ENCODE measurements at places on chromosomes 2 and 18. TPM values are rescaled to one million over a fixed set of nuclear protein-coding genes. Genes with fewer than 3 reads are reported as not detected.

DNA sequence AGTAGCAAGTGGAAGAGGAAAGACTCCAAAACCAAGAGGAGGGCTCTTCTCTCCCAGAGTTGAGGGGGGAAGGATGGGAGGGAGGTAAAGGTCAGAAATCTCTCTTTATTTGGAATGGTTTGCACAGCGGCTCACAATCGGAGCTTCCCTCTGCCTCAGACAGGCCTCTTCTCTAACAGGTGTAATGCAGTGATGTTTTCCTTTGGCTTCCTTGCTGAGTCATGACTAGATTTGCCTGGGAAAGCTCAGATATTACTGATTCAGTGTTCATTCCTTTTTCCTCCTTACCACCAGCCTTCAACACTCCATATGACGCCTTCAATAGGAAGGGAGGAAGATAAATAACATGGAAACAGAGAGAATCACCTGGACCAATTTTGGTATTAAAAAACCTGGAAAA is 136.6 kb downstream of the RNF152 start:
- no peak overlapping the region for H3K27ac ChIP-seq
- no peak overlapping the region for H3K4me3 ChIP-seq
- no peak for DNase-seq
- H3K4me1 ChIP-seq, result no peaks in the 10 kb centered on the region
- H3K27me3 ChIP-seq, result no peaks in the 10 kb centered on the region

GRCh38 chr2:235479604-235480003 is 14.2 kb upstream of the AGAP1 start:
- no peak for DNase-seq
- no peaks in the 10 kb centered on the region for H3K27me3 ChIP-seq
- H3K36me3 ChIP-seq, result no peaks in the 10 kb centered on the region
- no peak overlapping the region for H3K27ac ChIP-seq

DNA sequence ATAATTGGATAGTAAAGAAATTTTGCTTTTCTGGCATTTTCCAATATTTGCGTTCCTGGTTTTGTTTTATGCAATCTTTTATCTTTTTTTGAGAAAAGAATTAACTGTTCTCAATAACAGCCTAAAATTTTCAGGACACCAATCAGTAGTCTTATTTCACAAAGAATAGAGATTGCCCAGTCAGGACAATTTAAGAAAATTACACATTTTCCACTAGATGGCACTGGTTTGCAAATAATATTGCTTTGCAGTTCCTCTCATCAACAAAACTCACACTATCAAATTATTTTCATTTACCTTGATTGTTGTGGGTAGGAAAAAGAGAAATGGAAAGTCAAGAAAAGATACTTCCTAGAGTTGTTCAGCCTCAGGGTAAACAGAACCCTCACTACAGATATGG is 2.4 kb upstream of the RBM45 start:
- DNase-seq, result peak; percentile 51
- no peaks in the 10 kb centered on the region for H3K36me3 ChIP-seq
- no peak overlapping the region for H3K27ac ChIP-seq

DNA sequence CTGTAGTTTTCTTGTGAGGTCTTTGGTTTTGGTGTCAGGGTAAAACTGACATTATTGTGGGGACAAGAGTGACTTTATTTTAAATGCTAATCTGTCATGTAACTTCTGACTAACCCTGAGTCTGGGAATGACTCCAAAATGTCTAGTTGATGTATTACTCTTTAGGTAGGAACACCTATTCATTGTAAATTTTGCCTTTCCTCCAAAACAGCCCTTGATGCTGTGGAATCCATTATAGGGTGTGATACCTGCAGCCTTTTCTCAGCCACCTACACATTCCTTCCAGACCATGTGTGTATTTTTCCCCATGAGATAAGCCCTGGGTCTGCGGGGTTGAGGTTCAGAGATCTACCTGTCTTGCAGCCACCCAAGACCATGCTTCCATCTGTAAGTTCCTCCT is 4.1 kb upstream of the PRR30 start:
- no peaks in the 10 kb centered on the region for H3K4me1 ChIP-seq
- no peak overlapping the region for H3K4me3 ChIP-seq
- no peak overlapping the region for H3K27ac ChIP-seq
- no peak for DNase-seq

DNA sequence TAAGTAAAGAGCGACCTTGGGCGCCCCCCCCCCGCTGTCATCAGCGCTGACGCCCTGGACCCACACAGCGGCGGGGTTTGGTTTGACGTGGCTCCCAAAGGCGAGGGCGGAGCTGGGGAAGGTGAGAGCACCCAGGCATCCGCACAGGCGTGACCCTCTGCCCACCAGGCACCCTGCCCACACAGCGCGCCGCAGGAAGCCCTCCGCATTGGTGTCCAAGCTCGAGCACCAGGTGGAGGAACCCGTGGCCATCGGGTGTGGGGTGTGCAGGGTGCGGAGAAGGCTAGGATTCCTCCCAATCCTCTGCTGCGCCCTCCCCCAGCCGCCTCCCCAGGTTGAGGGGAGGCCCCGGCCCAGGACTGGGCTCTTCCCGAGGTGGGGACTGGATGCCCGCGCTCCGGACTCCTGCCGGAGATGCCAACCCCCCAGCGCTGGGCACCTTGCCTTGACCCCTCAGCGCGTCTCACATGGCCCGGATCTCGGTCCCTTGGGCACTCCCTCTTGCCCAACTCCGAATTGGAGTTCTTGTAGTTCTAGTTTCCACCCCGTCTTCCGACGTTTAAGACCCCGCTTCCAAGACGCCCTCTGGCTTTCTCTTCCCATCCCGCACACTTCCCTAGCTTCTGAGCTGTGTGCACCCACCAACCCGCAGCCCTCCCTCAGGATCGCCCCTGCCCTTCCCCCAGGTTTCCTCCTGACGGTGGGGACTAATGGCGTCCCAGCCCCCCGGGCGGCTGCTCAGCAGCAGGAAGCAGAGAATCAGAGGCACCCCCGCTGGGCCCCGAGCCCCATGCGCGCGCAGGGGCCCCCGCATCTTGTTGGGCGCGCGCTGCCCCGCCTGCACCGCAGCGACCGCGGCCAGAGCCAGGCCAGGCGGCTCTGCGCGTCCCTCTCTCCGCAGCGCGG is 25.9 kb upstream of the RESP18 start:
- no peak overlapping the region for H3K4me3 ChIP-seq
- no peak for DNase-seq
- peaks cover 3% of the 10 kb centered on the region for H3K4me1 ChIP-seq
- H3K27me3 ChIP-seq, result peaks cover 16% of the 10 kb centered on the region
- H3K36me3 ChIP-seq, result no peaks in the 10 kb centered on the region

GRCh38 chr2:102315921-102316320 is 4.6 kb downstream of the IL1RL1 start:
- DNase-seq, result no peak
- H3K36me3 ChIP-seq, result no peaks in the 10 kb centered on the region
- no peaks in the 10 kb centered on the region for H3K4me1 ChIP-seq
- H3K27ac ChIP-seq, result no peak overlapping the region

DNA sequence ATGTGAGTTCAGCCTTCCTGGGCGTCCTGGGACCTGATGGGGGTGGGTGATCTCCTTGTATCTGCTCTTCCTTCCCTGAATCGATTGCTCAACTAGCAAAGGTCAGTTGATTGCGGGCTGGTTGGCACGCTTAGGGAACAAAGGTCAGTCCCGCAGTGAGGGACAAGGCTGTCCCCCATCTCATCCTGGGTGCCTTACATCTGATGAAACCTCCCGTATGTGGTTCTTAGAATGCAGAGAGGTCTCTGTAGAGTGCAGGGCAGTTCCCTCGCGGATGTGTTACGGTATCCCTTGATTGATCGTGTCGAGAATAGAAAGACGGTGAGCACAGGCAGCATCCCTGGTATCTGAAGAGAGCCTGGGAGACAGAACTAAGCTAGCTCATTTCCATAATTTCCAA is 56.4 kb upstream of the RBM44 start:
- no peak for DNase-seq
- no peaks in the 10 kb centered on the region for H3K27me3 ChIP-seq
- peaks cover 8% of the 10 kb centered on the region for H3K4me1 ChIP-seq
- no peaks in the 10 kb centered on the region for H3K36me3 ChIP-seq
- no peak overlapping the region for H3K27ac ChIP-seq
- H3K4me3 ChIP-seq, result no peak overlapping the region

DNA sequence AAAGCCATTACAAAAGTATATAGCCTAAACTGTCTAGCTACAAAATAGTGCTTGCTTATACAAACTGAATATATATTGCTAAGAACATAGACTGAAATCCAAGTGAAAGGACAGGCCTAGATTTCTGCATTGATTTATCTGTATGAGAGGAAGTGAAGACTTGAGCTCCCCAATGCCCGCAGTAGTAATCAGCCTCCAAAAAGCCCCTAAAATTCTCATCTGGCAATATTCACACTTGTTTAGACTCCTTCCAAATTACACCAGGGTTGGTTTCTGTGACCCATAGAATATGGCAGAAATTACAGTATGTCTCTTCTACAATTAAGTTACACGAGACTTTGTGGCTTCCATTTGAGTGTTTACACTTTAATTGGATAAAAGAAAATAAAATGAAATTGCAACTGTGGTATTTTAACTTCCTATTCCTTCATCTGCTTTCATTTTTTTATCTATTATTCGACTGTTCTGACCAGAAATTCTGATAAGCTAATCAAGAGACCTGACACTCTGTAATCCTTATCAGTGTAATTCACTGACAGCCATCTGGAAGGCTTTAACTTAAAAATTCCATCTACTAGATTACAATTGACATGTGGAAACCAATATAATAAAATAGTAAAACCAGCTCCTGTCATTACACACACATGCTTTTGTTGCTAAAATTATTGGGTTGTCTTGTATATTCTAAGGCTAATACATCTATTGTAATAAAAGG is 21.1 kb downstream of the ABCB11 start:
- H3K27ac ChIP-seq, result no peak overlapping the region
- H3K4me3 ChIP-seq, result no peak overlapping the region
- no peaks in the 10 kb centered on the region for H3K4me1 ChIP-seq

- H3K4me3 ChIP-seq, result no peak overlapping the region
- H3K4me1 ChIP-seq, result peaks cover 7% of the 10 kb centered on the region
- no peaks in the 10 kb centered on the region for H3K27me3 ChIP-seq
- peaks cover 4% of the 10 kb centered on the region for H3K36me3 ChIP-seq
Measured at GRCh38 chr2:69933254-69933828, 18.4 kb downstream of the MXD1 start.

DNA sequence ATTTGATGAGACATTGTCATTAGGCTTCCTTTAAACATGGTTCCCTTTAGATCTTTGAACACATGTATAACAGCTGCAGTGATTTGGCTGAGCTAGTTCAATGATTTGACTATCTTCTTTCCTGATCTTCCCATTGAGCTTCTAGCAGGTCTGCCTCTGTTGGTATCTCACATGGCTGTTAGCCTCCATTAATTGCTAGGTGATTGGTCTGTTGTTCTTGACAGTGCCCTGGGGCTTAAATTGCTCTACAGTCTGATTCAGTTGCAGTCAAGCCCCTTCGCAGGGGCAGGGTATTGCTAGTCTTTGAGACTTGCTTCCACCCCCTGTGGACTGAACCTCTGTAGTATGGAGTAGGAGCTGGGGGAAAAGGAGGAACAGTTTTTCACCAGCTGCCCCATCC is 24.1 kb downstream of the SKA1 start:
- peaks cover 2% of the 10 kb centered on the region for H3K27me3 ChIP-seq
- DNase-seq, result no peak
- H3K36me3 ChIP-seq, result no peaks in the 10 kb centered on the region
- no peak overlapping the region for H3K27ac ChIP-seq
- no peaks in the 10 kb centered on the region for H3K4me1 ChIP-seq

- H3K27ac ChIP-seq, result no peak overlapping the region
- no peaks in the 10 kb centered on the region for H3K4me1 ChIP-seq
- no peak for DNase-seq
- no peaks in the 10 kb centered on the region for H3K36me3 ChIP-seq
Measured at GRCh38 chr18:68847219-68847837, 49.4 kb downstream of the CCDC102B start.

DNA sequence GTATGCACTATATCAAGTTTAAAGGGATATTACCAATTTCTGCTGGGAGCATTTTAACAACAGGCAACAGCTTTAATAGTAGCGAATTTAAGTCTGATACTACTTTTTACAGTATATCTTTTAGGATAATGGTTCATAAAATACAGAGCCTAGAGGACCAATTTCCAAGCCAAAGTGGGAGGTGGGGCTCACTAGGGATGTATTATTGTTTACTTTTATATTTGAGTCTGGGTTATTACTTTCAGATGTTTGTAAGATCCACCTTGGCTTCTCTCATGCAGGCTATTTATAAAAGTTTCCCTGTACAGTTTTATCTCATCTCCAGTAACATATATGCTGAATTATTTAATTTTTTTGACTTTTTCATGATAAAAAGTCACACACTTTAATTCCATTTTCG is 242.0 kb downstream of the CMPK2 start:
- H3K27ac ChIP-seq, result no peak overlapping the region
- DNase-seq, result no peak
- no peaks in the 10 kb centered on the region for H3K27me3 ChIP-seq

GRCh38 chr2:235149240-235149659 is 197.4 kb downstream of the SH3BP4 start:
- H3K4me1 ChIP-seq, result no peaks in the 10 kb centered on the region
- H3K4me3 ChIP-seq, result no peak overlapping the region
- no peaks in the 10 kb centered on the region for H3K36me3 ChIP-seq

IL1B gene
- total RNA-seq, result 2.9 TPM

REG3G gene
- total RNA-seq, result 8.8 TPM

HOXD9 gene
- total RNA-seq, result 36.5 TPM

ZNF397 gene
- 28.6 TPM for total RNA-seq

RBM43 gene
- total RNA-seq, result 13.6 TPM

All from kidney (tissue), 22 donors.